Posterior vena cava (tissue), 2 donors: ENCODE measurements at places on chromosomes 3 and 15. TPM values are rescaled to one million over a fixed set of nuclear protein-coding genes. Genes with fewer than 3 reads are reported as not detected.

DNA sequence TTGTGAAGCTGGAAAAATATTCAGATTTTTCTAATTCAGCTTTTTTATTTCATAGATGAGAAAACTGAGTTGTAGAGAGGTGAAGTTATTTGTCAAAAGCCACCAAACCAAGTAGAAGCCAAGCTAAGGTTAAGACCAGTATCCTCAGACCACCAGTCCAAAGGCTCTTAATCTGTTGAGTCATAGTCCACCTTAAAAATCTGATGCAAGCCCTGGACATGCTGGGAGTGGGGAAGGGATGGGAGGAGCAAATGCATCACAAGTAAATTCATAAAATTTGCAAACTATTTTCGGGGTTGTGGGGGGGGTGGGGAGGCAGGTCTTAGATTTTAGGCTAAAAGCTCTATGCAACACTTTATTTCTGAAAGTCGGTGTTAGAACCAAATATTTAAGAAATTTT lies 307.7 kb upstream of the SEMA6D start:
- no peak for DNase-seq

Gene OR5H2
- not detected for total RNA-seq

Gene TMEM45A
- total RNA-seq, result 34.5 TPM

- no peak for DNase-seq
These were observed 137.9 kb upstream of the LIPC start for GRCh38 chr15:58293622-58294550.

- no peak for DNase-seq
These were observed 654.9 kb upstream of the KCNMB2 start for GRCh38 chr3:177881351-177881750.

Gene SLCO2A1
- total RNA-seq, result 102 TPM

GRCh38 chr15:48899793-48900192 lies 21.9 kb downstream of the EID1 start:
- DNase-seq, result no peak

DNA sequence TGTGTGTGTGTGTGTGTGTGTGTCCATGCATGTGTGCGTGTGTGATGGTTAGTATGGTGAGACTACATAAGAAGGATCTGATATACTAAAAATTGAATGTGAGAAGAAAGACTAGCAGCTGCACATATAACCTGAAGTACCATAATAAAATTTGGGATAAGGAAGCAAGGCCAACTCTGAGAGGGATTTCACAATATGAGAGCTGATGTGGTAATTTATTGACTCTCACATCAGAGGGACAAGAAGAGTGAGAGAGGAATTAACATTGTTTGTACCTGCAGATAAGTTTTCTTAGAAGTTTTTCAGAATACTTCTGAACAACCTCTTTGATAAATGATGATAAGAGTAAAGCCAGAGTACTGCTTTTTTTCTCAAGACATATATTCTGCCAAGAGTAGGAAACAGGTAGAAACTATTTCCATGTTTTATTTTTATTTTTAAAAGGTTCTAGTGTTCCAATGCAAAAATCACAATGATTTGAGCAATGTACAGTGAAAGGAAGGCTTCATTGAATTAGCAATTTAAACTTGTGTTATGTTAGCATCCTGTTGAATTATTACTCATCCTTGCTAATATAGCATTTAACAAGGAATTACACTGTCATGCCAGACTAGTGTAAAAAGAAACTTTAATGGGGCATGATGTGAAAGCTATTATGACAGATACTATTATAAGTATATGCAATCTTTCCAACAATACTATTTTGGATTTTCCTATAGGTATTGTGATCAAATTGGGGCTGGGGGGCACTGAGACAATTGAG lies 415.5 kb upstream of the ARPP21 start:
- DNase-seq, result no peak

DNA sequence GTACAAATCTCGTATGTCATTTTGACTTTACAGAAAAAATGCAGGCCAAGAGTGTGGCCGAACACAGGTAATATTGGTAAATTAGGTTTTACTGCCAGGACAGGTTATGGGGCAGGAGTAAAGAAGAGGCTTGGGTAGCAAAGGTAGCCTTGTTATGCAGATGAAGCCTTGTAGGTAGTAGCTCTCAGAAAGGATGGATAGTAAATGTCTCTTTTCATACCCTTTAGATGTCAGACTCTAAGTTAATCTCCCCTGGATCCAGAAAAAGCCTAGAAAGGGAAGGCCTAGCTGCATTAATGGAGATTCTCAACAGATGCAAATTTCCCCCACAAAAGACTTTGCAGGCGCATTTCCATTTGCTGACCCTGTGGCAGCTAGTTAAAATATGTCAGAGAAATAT lies 1445.1 kb upstream of the CADM2 start:
- no peak for DNase-seq

Gene DAZL
- not detected for total RNA-seq

DNA sequence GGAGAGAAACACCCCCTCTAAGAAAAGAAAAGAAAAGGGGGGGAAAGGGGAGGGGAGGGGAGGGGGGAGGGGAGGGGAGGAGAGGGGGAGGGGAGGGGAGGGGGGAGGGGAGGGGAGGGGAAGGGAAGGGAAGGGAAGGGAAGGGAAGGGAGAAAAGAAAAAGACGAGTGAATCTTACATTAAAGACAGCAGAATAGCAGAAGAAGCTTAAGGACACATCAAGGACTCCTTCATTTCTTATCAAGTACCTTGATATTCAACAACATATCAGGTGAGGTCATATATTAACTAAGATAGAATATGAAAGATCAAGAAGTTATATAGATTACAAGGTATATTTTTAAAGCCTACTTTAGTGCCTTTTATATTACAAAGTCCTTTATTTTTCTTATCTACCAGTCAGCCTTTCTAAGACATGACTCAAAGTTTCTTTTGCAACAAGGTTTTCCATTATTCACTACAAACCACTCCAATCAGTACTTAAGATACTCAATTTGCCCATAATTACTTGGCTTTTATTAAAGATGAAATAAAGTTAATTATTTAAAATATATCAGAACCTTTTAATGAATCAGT lies 17.7 kb upstream of the AADAC start:
- DNase-seq, result no peak

Gene FRMD5
- 0.37 TPM for total RNA-seq

Gene CALML4
- total RNA-seq, result 8.4 TPM

DNA sequence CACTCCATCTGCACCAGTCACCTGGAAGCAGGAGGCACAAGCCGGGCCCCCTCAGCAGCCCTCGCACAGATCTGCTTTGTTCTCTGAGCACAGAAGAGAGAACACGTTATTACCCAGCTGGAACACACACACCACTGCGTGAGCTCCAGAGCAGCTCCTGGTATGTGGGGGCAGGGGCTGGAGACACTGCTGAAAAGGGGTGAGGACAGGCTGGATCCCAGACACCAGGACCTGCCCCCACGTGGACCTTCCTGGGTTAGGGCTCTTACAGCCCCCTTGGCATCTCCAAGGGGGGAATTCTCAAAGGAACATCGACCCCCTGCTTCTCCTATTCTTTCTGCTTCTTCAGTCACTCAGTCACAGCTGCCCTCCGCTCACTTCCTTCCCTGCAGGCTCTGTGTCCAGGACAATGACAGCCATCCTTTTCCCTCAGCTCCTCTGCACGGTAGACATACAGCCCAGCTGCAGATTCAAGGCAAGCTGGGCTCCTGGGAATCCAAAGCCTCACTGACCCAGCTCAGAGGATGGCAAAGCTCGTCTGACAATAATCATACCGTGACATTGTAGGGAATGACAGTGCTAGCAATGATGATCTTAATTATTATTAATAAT lies 33.7 kb downstream of the PRR20G start:
- DNase-seq, result no peak

GRCh38 chr3:14202874-14203520 lies 24.4 kb downstream of the LSM3 start:
- DNase-seq, result no peak

Gene GABRB3
- 1.9 TPM for total RNA-seq

Gene THUMPD3
- 39.9 TPM for total RNA-seq

- DNase-seq, result peak; percentile 69
These were observed 66.5 kb downstream of the PLXNA1 start for GRCh38 chr3:127049393-127049792.

Gene DISP2
- 0.32 TPM for total RNA-seq

DNA sequence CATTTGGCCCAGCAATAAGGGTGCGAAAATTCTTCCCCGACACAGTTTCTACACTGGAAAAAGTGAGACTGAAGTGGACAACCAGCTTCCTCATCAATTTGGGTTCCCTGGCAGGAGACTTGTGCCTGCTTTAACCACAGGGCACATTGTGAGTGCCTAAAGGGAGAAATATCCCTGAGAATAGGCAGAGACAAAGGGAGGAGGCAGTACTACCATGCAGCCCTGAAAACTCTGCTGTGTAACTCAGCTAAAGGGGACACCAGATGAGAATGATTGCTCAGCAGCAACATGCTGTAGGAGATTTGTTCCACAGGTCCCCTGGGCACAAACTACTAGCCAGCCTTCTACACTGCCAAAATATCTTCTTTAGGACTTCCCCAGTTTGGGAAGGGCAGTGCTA lies 15.6 kb upstream of the KPNA4 start:
- no peak for DNase-seq

GRCh38 chr3:161558236-161558635 lies 61.6 kb downstream of the OTOL1 start:
- DNase-seq, result no peak

DNA sequence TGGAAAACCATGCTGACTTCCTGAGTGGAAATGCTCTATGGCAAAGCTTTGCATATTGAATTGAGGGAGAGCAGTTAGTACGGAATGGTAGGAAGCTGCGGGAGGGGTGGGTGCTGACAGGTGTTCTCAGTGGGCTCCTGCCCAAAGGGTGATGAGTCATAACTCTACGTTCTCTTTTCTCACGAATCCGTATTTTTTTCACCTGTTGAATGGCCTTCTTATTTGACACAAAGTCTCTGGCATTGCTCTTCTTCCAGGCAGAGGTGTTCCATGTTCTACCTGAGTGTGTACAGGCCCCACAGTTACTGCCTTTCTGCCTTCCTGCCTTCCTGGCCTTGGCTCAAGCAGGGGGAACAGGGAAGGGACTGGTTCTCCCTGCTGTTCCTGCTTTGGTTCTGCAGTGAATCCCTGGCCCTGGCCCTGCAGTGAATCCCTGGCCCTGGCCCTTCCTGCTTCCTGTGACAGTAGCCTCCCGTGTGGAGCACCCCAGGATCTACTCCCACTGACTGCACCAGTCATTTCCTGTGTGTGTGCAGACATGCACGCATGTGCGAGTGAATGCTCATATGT lies 31.9 kb downstream of the TRAK1 start:
- no peak for DNase-seq

DNA sequence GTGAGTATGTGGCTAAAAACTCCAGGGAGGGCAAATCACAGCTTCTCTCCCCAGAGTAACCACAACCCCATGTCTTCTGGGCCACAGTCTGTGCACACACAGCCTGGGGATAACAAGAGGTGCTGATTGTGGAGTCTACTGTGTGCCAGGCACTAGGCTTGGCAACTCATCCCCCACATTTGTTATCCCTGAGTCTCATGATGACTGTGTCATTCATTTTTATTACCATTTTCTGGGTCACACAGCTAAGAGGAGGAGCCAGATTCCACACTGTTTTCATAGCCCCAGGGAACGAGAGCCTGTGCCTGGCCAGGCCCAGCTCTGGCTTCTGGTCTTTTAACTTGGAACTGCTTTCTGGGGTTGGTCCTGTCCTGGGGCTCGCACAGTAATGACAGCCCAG lies 34.5 kb downstream of the ESYT3 start:
- no peak for DNase-seq

- DNase-seq, result no peak
These were observed 513.2 kb upstream of the TBL1XR1 start for GRCh38 chr3:177710506-177710905.

Gene BUB1B
- total RNA-seq, result 1.2 TPM

GRCh38 chr3:81390796-81391195 lies 370.6 kb downstream of the GBE1 start:
- DNase-seq, result no peak

GRCh38 chr3:44098656-44099415 lies 142.8 kb upstream of the TOPAZ1 start:
- DNase-seq, result no peak

DNA sequence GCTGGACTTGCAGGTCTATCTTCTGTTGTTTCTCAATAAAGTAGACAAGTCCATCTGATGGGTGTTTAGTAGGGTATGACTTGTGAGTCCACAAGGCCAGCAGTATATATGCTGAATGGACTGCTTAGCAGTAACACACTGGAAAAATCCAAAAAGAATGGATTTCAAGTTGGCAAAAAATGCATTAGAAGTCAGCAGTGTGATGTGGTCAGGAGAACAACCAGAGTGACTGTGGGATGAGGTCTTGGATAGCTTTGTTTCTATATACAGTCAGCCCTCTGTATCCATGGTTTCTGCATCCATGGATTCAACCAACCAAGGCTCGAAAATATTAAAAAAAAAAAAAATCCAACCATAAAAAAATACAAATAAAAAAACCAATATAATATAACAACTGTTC lies 55.8 kb downstream of the LPP start:
- no peak for DNase-seq

GRCh38 chr15:73924171-73924921 lies 1.9 kb upstream of the LOXL1 start:
- peak; percentile 81 for DNase-seq

DNA sequence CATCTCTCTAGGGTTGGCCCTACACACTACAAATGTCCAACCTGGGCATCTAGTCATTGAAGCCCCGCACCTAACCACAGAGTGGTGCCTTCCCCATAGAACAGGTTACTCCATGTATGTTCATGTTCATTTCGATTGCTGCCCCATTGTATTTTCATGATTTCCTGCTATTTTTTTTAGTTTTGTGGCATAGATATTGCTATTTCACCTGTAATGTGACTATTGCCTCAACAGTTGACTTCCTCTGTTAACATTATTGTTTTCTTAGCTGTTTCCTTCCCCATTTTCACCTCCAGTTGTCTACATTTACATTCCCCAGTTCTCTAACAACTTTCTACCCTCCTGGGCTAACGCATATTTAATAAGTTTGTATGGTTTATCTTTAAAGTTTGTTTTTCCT lies 137.7 kb upstream of the RBMS3 start:
- no peak for DNase-seq

GRCh38 chr15:45224621-45225217 lies 27.3 kb upstream of the SLC28A2 start:
- DNase-seq, result no peak

- no peak for DNase-seq
These were observed 84.8 kb upstream of the LIMD1 start for GRCh38 chr3:45509768-45510129.

Gene ENTPD3
- 1.1 TPM for total RNA-seq

DNA sequence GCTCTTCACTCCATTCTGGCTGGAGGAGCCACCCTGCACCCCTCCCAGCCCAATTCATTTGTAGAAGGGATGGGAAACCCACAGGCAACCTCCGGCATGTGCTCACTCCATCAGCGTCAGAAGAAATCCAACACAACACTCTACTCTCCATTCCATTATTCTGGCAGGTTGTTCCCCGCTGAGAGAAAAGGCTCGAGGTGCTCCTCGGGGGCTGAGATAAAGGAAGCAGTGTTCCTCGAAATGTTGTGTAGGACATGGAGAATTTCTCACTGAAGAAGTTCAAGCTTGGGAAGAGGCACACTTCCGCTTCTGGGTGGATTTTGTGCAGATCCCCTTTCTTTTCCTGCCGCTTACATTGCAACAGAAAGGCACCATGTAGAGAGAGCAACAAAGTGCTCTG lies 355.0 kb upstream of the CFAP20DC start:
- DNase-seq, result no peak
